Stimulated activated CD4-positive, alpha-beta T cell treated with anti-CD3 and anti-CD28 coated beads, Interleukin-1b, Interleukin-23, amount 100 ng/mL, for 48 hours (primary cell): ENCODE measurements at places on chromosomes 11 and 22.

DNA sequence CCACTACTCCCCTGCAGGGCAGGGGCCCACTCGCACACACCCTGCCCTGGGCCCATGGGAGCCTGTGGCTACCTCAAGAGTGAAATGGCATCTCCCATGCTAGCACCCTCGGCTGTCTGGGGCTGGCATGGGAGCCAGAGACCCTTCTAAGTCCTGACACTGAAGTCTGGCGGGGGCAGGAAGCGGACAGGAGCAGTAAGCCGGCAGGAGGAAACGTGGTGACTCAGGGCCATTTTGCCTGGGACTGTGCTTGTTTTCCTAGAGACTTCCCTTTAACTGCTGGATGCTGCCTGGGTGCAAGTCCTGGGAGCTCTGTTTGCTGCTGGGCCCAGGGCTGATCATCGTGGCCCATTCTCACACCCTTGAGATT, 16.8 kb downstream of the RELT start:
- no peak for DNase-seq

- DNase-seq: no peak
These were observed 582.2 kb upstream of the CADM1 start for GRCh38 chr11:116086426-116086825.

- DNase-seq: no peak
These were observed 36.2 kb downstream of the THOC5 start for GRCh38 chr22:29517215-29517908.

DNA sequence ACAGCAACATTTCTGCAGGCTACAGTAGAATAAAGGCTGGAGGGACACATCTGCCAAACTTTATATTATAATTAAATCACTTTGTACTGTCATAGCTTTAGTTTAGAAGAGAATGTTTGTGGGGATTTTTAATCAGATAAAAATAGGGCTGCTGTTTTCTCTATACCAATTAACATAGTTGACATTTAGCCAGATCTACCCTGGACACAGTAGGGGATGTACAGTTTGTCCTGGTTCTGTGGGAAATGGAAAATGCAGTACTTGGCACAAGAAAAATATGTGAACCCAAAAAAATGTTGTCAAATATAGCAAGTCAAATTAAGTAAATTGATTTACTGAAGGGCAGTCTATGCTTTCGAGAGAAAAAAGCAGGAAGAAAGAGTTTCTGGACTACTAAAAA, 20.8 kb upstream of the PICALM start:
- DNase-seq: no peak

GRCh38 chr11:84902445-84902844, 724.7 kb downstream of the DLG2 start:
- no peak for DNase-seq

DNA sequence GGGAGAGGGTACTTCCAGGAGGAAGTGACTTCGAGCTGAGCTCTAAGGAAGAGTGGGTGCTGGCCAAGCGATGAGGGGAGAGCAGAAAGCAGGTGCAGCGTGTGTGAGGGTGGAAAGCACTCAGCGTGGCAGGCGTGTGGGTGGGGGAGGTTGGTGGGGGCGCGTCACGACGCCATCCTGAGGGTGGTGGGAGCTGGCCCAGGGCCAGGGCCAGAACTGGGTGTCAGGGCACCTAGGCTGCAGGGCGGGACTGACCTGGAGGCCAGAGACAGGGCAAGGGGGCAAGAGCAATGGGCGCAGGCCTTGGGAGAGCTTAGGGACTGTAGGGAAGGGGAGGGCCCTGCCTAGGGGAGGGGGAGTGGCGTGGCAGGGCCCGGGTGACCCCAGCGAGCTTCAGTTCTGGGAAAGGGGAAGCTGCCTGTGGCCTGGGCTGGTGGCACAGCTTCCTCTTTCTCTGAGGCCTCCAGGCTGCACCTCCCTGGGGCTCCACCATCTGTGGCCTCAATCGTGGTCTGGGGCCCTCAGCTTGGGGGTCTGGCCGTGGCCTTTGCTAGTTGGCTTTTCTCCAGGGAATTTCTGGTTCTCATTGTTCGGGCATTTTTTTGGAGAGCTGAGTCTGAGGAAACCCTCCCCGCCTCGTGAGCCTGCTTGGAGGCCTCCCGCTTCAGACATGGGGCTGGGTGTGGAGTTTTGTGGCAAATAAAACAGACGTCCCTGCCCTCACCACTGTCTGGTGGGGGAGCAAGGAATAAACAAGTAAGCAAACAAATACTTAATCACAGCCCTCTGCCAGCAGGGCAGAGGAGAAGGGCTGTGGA, 8.9 kb downstream of the RELT start:
- no peak for DNase-seq

GRCh38 chr11:59669611-59670009, 773 bp upstream of the PATL1 start:
- DNase-seq: no peak

GRCh38 chr11:119889728-119890280, 160.8 kb upstream of the NECTIN1 start:
- DNase-seq: no peak

- no peak for DNase-seq
These were observed 37.0 kb downstream of the PC start for GRCh38 chr11:66920978-66921784.

DNA sequence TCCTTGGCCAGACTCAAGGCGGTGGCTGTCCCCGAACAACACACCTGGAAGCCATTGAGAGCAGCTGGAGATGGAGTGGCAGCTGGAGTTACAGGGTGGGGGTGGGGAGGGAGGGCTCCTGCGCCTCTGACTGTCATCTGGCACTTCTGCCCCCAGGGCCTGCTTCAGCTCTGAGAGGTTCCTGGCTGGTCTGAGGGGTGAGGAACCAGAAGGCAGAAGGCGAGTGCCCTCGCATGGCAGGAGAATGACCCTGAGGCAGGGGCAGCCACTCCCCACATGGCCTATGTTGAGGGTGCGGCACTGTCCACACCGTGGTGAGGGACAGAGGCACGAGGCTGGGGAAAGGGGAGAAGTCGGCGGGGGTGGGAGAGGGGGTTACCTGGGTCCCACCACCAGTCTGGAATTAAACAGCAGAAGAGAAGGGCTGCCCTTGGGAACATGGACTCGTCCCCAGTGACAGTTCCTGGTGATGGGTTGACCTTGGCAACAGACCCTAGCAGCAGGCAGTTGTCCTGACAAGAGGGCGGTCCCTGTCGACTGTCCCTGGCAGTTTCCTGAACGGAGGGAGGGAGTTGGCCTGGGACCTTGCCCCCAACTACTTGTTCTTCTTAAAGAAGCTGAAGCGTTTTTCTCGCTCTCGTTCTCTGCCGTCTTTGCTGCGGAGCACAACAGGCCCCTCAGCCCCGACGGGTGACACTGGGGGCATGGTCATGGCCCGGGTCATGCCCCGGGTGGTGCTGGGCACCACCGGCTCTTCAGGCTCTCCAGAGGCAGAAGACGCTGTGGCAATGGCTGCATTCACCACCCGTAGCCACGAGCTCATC, 7.8 kb upstream of the RBM4B start:
- DNase-seq: no peak

- no peak for DNase-seq
These were observed 12.5 kb upstream of the SELENOH start for GRCh38 chr11:57728829-57729228.

GRCh38 chr11:57648801-57649735, 644 bp downstream of the YPEL4 start:
- DNase-seq: no peak

GRCh38 chr11:2911785-2912391, 17.3 kb downstream of the PHLDA2 start:
- DNase-seq: no peak

DNA sequence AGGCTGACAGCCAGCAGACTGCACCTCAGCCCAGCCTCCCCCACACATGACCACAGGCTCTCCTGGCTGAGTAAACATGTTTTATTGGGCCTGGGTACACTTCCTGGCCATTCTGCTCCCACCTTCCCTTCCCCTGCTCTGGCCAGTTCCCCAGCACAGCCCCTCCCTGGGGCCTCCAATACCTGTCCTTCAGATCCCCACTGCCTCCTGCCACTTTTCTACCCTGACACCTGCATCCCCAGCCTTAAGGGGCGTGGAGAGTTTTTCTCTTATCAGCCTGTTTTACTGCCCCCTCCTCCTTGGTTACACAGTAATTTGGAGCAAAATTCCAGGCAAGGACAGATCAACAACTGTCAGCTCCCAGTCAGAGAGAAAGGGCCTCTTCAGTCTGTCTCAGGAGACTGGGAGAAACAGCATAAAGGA, at the start of gene ISX:
ISX (plus strand) TSS at position 363 of the 423 bp plus-strand sequence. CDS start 930 bp downstream, outside the sequence.
- DNase-seq: no peak

- DNase-seq: no peak
These were observed 46.1 kb upstream of the OR4B1 start for GRCh38 chr11:48170241-48171233.

DNA sequence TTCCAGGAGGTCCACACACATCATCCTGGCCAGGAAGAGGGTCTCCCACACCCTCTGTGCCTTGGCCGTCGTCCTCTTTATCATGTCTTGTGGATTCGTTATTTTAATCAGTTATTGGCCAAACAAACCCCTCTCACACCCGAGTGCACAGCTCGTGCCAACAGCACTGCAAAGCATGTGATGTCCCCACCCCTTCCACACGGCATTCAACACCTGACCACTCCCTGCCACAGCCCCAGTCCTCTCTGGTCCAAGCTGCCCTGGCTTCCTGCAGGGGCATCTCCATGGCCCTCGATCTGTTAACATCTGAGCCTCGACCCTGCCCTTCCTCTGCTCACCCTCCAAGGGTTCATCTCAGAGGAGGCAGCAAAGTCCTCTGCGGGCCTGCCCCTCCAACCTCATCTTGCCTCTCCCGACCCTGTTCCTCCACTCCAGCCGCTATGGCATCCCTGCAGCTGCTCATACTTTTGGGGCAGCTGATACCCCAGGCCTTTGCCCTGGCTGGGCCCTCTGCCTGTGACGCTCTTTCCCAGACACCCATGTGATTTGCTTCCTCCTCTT, 14.0 kb downstream of the MYEOV start:
- no peak for DNase-seq

DNA sequence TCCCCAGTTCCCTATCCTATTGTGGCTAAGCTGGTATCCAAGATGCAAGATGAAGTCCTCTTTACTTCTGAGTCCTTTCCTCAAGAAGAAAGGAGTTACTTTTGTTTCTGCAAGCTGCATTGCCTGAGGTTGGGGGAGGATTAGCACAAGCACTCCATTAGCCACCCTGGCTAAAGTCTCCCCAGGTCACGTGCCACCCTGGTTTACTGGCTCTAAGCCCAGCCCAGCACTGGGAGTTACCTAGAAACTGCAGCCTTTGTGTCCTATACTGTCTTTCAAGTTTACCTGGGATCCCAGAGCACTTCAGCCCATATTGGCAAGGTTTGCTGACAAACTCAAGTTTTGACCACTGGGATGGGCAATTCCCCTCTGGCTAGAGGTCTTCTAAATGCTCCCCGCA, 78.4 kb upstream of the DBX1 start:
- no peak for DNase-seq

DNA sequence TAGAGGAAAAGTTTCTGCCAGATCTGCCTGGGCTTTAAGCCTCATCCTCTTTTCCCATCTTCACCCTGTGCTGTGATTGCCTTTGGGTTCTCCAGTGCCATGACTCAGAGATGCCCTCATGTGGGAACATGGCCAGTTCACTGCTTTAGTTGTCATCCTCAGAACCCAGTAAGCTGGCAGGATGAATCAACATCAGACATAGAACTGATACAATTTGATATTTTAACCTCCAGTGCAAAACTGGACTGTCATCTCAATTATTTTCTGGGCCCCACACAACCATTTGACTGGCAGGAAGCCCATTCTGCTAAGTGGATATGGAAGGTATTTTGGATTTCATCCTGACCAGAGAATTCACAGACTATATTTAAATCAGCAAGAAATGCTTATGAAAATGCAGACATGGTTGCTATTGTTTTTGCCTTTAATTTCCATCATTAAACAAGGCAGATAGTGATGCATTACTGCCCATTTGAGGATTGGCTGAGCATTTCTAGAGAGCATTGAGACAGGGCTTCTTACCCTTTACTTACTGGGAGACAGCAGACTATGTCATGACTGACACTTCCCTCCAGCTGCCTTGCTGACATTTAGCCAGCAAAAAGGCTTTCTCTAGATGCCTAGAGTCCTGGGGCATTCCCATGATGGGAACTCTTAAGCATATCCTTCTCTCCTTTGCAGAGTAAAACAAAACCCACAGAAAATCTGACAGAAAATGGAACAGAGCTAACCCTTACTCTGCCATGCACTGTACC, 327.1 kb upstream of the MTNR1B start:
- no peak for DNase-seq

DNA sequence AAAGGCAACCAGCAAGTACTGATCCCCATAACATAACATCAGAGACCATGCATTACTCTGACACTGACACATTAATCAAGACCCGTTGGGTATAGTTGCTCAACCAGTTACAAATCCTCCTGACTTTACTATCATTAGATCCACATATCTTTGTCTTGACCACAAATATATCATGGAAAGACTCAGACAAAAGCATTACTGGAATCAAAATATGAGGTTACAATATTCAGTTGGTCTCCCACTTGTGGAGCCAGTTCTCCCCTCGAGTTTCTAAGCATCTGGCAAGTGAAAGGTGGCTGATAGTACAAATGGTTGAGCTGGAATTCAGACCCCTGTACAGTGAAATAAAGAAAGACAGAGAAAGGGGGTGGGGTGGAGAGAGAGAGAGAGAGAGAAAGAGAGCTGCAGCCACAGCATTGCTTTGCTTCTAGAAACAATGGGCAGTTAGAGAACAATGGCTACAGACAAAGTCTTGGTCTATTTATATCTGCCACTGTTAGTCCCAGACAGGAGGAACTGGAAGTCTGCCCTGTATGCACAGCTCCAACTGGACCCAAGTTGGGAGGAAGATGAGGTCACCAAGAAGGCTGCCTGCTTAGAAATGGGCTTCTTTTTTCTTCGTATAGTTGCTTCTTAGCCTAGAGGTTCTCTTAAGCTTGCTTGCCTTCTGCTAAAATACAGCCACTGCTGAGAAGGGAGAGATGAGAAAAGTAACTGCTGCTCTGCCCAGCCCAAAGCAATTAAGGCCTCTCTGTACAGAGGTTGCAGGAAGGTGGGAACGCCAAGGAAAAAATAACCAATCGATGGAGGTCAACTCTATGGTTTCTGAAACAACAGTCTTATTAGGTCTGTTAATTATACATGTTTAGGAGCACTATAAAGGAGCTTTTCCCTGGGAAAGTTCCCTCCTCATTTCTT, 85.5 kb downstream of the ETS1 start:
- DNase-seq: no peak

GRCh38 chr11:18723991-18724390, 2.0 kb downstream of the IGSF22 start:
- no peak for DNase-seq

DNA sequence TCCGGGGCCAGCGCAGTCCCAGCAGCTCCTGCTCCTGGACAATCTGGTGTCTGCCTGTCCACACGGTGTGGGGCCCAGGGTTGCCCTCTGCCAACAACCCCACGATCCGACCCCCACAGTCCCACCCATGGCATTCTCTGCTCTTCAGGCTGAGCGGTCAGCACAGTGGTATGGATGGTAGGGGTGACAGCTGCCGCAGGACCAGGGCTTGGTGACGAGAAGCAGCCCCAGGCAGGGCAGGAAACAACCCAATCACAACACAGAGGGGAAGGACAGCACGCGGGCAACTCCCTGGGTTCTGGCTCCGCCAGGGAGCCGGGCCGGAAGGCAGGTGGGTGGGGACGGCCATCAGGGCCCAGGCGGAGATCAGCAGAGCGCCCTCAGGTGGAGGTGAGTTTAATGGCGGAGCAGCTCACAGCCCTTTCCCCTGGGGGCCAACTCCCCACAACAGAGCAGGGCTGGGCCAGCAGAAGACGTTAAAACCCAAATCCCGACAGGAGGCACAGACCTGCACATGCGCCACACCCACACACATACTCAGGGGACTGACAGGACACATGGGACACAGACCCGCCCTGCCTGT, 5.3 kb upstream of the CHADL start:
- DNase-seq: no peak

- DNase-seq: no peak
These were observed 3.9 kb downstream of the MUS81 start for GRCh38 chr11:65863889-65864705.

- DNase-seq: no peak
These were observed 5.8 kb downstream of the TRIM29 start for GRCh38 chr11:120131941-120132644.
